Thymus (tissue), 14 donors: ENCODE measurements at places on chromosomes 3 and 15. TPM values are rescaled to one million over a fixed set of nuclear protein-coding genes. Genes with fewer than 3 reads are reported as not detected.

Gene TRPC1
- polyA plus RNA-seq: 7.1 TPM

Gene NRROS
- polyA plus RNA-seq: 5.2 TPM

- DNase-seq: no peak
Observed at GRCh38 chr3:150490277-150490986, 55.9 kb downstream of the SERP1 start.

GRCh38 chr3:171237009-171237385 is 210.5 kb upstream of the SLC2A2 start:
- no peak for DNase-seq
